ENCODE measurements at places on chromosomes 3 and 15.

- DNase-seq = no peak
These were observed 101.8 kb upstream of the RBMS3 start for GRCh38 chr3:29178809-29179793.

DNA sequence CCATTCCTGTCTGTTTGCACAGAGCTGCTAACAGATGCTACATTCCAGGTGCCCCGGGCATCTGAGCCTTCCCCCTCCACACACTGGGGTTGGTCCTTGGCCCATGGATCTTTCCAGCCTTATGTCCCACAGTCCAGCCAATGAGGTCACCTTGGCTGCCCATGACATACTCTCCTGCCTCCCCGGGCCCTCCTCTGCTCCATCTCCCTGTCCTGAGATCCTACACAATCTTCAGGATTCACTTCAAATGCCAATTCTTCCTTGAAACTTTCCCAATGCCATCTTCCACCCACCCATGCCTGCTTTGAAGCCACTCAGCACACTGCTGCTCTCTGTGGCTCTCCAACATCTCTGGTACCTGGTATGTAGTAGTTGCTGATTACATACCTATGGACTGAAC, 4.3 kb downstream of the CHRNA3 start:
- no peak for DNase-seq

DNA sequence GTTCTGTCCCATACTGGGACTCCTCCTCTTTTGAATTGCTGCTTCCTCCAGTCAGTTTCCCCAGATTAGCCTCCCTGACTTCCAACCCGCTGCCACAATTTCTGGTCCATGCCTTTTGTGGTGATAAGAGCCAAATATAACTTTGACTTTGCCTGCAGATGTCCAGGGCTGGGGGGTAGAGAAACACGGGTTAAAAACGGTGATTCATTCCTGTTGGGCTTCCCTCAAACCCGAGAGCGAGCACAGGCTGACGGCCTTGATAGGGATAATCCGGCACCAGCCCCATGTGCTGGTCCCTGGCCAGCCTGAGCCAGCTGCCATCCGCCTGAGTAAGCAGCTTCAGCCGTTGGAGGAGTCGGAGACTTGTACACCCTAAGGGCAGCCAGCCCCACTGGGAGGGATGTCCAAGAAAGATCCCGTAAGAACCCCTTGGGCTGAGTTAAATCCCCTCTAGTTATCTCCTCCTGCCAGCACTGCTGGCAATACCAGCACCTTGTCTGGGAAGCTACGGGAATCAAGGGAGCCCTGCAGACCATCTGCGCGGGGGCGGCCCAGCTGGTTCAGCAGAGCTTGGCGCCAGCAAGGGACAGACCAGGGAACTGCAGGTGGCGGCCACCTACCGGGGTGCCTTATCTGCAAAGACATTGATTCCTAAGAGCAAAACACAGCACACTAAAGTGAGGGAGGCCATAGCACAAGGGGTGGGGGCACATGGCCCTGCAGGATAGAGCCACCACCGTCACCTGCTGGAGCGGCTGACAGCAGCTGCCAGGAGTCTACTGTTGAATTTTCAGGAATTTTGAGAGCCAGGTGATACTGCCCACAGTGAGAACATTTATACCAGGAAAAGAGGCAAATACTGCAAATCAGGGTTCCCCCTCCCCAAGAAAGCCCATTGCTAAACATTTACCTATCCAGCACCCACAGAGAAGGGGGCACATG, 18.1 kb downstream of the CSPG4 start:
- DNase-seq = no peak

- no peak for DNase-seq
These were observed 217.3 kb downstream of the SUCLG2 start for GRCh38 chr3:67437090-67437489.

DNA sequence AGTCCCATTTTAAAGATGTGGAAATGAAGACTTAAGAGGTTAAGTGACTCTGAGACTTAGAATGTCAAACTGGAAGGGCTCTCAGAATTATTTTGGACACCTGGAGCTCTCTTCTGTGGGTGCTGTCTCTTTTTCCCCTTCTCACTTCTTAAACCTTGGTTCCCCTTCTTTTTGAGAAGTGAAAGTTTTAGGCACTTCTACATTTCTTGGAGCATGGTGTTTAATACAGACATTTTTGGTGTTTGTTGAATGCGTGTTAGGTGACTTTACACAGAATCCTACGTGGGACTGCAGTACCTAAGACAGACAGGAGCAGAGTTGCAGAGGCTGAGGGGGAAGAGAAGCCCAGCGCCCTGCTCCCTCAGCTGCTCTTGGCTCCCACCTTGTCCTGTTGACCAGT, 133.3 kb downstream of the MDFIC2 start:
- DNase-seq = no peak

DNA sequence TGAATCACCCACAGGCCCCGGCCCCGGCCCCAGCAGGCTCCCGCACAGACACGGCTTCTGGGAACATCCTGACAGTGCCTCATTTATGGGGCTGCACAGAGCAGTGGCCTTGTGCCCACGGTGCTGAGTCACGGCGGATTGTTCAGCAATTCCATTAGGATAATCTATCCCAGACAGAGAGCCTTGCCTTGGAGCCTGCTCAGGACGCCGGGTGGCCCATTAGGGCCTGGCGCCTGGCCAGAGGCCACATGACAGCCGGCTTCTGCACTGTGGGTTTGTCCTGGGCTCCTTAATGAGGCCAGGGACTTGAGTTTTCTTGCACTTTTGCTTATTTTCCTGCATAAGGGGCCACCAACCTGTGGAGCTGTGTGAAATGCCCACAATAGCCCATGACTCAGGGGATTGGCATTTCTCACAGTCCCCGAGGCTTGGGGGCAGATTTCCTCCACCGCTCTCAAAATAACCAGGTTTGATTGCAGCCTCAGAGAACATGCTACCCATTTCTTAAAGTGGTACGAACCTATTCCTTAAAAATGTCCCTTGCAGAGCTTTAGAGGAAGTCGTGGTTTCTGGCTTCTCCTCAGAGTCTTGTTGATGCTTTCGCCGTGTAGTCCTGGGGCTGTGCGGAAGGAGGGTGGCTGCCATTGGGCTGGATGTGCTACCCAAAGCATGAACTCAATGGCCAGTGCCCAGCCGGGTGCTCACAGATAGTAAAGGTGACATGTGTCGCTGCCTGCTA, 19.0 kb downstream of the SYNM start:
- no peak for DNase-seq

DNA sequence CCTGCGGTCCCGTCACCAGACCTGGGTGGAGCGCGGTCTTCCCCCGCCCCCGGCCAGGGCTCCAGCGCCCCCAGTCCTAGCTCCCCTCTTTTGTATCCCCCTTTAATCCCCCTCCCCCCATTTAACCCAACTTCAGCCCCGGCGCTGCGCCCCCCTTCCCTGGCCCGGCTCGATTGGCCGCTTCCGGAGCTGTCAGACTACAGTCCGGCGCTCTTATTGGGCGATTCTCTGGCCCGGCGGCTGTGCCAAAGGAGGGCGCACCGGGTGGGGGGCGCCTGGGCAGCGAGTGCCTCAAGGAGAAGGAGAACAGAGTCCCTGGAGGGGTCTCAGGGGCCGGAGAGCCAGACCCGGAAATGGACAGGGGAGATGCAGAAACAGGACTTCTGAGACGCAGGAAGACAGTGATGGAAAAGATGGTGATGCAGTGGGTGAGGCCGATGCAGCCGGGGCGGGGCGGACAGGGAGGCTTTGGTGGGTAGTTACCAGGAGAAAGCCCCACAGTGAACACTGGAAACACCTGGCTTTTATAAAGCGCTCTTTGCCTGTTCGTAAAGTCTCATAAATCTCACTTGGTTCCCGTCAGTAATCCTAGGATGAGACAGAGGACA, 1.2 kb upstream of the ADCY5 start:
- no peak for DNase-seq

DNA sequence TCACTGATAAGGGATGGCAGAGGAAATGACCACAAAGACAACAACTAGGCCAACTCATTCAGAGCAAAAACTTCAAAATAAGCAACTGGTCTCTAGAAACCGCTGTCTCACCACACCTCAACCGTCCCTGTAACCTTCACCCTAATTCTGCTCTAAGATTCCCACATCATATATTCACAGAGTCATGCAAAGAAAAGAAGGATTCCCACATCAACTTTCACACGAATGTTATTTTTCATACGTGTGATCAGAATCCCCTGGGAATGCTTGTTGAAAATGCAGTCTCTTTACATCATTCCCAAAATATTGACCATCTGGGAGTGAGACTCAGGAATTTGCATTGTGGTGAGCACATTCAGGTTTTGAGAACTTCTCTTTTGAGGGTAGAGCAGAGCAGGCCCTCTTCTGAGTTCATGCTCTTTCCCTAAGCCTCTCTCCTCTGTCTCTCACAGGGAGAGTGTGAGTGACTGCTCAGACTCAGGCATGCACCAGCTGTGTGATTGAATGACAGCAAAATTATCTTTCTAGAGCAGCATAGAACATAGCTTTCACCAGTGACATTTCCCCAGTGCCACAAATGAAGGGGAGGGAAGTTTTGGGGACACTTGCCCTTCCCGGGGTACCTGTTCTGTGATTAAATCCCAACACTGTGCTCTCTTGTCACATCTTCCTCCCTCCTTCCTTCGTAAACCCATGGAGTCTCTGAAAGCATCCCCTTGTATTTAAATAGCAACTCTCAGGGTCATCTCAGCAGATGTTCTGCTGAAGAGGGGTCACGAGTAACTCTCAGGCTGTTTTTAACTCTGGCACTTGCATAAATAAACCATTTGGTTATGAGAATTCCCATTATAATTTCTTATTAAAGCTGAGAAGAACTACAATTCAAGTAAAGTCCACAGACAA, 170.9 kb downstream of the PLCL2 start:
- no peak for DNase-seq

GRCh38 chr3:158213461-158213860, 103.6 kb downstream of the RSRC1 start:
- DNase-seq = no peak

- DNase-seq = no peak
These were observed 151.0 kb downstream of the ALDH1A2 start for GRCh38 chr15:57914350-57915055.
